Fibroblast of lung (primary cell): ENCODE measurements at places on chromosomes 2 and 18. TPM values are rescaled to one million over a fixed set of nuclear protein-coding genes. Genes with fewer than 3 reads are reported as not detected.

Gene LAMA1
- polyA plus RNA-seq: 1.2 and 6.2 TPM in 2 replicates

Gene APLF
- polyA plus RNA-seq: 1.4 and 1.6 TPM in 2 replicates

Gene CLEC4F
- not detected in 2 replicates for polyA plus RNA-seq

Gene PPP1R1C
- 0.57 and 0.70 TPM in 2 replicates for polyA plus RNA-seq

Gene CDK15
- polyA plus RNA-seq: 2.3 and 6.0 TPM in 2 replicates

Gene PROM2
- polyA plus RNA-seq: 0.05 and 0.09 TPM in 2 replicates
